CD4-positive, alpha-beta T cell treated with Interleukin-6 at 100 ng/mL for 8 hours (primary cell): ENCODE measurements at places on chromosomes 6 and 20.

DNA sequence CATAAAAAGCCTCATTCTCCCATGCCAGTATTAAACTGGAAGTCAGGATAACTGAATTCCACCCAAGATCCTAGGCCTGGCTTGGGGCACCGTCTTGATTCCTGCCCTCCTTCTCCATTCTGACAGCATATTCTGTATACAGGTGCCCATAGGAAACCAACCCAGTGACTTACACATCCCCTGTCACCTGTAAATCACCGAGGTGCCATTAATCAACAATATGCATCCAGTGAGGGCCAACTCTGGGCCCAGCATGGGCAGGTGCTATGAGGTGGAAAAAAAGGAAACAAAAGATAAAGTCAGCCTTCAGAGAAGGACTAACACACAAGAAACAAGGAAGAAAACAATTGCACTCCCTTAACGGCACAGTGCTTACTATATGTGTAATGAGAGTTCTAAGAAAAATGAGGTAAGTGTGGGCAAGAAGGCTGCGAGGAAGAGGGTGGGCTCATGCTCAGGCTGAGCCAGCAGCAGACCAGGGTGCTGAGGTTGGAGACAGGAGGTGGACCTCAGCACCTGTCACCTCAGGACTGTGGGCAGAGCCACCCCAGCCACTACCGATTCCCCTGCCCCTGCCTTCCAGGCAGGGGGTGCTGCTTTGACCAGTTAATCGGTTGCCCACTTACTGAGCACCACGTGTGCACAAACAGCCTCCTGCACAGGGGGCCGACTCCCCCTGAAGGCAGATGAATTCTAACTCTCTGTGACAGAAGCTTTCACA lies 105.9 kb downstream of the TRERF1 start:
- no peak for DNase-seq

GRCh38 chr6:43455531-43456428 lies at the start of gene DLK2:
Gene DLK2, minus strand, starts transcription at chr6:43455548. Its CDS starts 723 bp downstream, at chr6:43454825.
- peak; percentile 46 for DNase-seq

DNA sequence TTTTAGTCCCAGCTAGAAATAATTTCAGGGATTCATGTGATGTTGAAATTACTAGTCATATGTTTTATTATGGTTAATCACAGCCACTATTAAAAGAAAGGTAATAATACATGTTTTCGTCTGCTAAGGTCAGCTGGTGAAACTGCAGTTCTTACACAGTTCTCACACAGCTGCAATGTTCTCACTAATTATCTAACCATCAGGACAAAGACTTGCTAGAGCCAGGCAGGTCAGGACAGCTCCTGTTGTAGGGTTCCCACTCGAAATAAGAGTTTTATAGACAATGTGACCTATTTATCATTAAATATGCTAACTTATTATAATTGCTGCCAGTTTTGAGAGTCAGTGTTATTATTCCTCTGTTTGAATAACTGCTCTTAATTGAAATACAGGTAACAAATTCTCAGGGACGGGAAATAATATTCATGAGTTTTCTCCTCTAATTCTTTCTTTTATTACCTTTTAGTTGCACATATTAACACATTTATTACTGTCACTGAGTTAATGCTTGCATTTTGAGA lies 97.9 kb downstream of the GJA1 start:
- no peak for DNase-seq

DNA sequence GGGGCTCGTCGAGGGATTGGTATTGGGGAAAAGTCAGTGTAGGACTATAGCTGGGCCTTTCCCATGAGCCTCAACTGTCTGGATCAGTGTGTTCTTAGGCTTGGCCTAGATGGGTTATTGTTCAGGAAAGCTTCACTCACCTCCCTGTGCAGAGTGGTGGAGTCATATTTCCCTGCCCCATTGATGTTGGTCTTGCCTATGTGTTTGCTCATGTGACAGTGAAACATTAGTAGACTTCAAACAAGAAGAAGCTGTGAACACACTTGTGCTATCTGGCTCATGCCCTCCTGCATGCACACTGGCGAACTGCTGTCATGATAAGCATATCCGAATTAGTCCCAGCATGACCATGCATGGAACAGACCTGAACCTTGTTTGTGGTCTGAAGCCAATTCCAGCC lies 171.1 kb downstream of the DHX35 start:
- no peak for DNase-seq

DNA sequence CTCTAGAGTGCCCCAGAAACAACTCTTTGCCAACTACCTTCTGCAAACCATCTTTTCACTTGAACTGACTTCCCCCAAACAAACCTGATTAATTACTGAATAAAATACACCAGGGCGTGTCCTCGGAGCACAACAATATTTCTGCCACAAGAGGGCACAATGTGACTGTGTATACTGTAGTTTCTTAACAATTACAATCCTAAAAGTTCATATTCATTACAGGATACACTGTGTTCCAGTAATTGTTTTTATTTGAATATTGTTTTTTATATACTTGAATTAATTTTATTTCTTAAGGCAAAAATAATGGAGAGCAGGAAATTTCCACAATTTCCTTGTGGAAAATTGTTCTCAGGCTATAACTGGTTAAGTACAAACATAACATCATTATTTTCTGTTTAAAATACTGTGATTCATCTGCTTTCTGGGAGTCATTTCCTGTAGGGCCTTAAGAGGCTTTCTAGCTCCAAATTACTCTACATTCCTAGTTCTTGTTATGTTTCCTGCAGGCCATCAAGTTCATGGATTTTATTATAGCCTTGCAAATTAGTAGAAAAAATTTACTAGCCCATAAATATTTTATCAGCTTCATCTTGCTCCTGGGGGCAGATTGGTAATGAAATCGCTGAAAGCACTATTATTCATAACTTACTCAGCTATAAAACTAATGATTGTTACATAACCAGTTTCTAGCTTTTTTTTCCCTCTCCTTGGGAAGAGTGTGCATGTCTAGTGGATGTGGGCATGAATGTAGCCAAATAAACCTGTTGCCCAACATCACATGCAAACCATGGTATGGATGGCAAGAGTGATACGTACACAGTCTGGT lies 51.9 kb upstream of the SLC22A16 start:
- DNase-seq, result peak; percentile 48

DNA sequence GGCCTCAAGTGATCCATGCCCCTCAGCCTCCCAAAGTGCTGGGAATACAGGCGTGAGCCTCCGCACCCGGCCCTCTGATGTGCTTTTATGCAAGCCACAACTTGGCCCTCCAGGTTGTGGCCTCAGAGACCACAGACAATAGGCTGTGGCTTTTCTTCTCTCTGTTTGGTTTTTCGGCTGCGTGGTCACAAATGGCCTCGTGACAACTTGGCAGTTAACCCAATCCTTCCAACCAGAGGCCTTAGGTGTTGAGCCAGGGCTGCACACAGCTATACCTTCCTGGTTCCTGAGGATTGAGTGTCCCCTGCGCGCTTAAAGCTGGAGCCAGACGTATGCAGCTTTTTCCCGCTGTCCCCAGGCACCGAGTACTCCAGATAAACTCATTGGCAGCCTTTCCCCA lies 6.3 kb upstream of the TGM3 start:
- DNase-seq, result no peak

DNA sequence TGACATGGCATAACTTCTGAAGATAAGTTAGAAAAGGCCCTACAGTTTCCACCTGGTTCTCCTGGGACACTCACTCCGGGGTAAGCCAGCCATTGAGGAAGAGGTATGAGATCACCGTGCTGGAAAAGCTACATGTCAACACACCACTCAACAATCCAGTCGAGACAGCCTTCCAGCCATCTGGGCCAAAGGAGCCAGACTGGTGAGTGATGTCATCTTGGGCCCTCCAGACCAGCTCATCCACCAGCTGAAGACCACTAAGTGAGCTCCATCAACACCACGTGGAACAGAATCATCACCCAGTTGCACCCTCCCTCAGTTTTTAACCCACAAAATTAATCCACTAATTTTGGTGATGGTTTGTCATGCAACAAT lies 32.3 kb upstream of the RSPO4 start:
- no peak for DNase-seq

DNA sequence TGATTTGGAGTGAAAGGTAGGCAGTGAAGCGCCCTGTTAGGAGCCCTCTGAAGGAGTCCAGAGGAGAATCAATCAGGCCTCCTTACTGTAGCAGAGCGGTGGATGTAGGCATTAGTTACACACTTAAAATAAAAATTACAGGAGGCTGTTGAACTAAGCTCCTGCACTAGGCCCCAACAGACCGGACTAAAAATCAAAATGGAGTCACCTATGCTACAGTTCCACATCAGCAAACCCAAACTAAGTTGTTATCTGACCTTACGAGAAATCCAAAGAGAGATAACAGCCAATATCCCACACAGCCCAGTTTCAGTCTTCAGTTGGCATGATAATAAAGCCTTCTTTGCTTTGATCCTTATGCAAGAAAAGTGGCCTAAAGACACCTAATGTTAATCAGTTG lies 26.8 kb downstream of the SGK1 start:
- no peak for DNase-seq

DNA sequence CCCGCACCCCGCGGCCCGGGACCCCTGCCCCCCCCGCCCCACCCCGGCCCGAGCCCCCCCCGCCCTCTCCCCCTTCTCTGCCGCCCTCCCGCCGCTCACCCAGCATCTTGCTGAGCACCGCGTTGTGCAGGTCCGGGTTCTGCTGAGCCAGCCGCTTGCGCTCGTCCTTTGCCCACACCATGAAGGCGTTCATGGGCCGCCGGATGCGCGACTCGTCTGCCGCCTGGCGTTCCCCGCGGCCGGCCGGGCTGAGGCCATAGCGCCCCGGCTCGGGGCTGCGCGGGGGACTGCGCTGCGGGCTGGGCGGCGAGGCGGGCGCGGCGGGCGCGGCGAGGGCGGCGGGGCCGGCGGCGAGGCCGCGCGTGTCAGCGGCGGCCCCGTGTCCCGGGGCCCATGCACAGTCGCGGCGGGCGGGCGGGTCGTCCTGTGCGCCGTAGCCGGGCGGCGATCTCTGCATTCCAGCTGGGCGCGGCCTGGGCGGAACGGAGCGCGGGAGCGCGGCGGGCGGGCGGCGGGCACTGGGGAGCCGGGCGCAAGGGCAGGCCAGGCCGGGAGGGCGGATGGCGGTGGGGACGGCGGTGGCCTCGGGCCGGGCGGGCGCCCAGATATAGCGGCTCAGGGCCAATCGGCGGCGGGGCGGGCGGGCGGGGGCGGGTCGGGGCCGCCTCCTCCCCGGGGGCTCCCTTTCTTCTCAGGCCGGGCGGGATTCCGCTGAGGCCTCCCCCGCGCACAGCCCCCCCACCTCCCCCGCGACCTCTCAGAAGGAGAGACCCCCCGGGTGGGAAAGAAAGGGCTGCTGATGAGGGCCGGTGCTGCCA lies at the start of gene SOX18:
Gene SOX18 (minus strand): TSS at position 580 of the 818 bp plus-strand sequence. CDS start 123 bp downstream, at position 457.
- DNase-seq, result no peak

DNA sequence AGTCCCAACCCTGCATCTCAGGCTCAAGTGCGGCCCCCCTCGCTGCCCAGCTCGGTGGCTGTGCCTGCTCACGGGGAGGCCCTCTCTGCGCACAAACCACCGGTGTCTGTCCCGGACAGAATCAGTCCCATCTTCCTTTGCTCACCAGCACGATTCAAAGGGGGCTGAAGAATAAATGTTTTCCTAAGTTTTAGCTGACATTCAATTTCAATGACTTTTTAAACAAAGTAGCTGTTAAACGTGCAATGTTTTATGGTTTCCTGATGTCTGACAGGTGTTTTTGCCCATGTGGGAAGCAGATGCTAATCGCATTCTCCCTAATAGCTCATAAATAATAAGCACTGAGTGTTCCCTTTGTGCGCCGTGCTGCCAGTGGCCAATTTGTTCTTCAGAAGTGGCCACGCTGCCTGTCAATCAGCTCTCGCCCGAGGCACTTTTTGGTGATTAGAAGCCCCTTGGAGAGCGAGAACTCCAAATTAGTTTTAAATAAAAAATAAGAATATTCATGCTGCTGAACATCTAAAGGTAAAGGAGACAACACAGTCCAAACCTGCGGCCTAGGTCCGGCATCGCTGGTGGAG lies 26.3 kb downstream of the BHLHE23 start:
- no peak for DNase-seq

DNA sequence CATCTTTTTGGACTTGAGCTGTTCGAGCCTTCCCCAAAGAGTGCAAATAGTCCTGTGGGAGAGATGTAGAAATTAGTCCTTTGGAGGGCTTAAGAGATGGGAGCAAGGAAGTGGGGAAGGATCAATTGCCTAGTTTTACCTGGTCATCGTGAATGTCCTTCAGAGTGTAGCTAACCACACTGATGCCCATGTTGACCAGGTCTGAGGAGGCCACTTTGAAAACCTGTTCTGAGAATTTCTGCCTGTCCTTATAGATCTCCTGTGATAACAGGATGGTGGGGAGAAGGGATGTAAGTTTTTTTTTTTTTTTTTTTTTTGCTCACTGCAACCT lies 2.0 kb downstream of the FLOT1 start:
- DNase-seq, result no peak

DNA sequence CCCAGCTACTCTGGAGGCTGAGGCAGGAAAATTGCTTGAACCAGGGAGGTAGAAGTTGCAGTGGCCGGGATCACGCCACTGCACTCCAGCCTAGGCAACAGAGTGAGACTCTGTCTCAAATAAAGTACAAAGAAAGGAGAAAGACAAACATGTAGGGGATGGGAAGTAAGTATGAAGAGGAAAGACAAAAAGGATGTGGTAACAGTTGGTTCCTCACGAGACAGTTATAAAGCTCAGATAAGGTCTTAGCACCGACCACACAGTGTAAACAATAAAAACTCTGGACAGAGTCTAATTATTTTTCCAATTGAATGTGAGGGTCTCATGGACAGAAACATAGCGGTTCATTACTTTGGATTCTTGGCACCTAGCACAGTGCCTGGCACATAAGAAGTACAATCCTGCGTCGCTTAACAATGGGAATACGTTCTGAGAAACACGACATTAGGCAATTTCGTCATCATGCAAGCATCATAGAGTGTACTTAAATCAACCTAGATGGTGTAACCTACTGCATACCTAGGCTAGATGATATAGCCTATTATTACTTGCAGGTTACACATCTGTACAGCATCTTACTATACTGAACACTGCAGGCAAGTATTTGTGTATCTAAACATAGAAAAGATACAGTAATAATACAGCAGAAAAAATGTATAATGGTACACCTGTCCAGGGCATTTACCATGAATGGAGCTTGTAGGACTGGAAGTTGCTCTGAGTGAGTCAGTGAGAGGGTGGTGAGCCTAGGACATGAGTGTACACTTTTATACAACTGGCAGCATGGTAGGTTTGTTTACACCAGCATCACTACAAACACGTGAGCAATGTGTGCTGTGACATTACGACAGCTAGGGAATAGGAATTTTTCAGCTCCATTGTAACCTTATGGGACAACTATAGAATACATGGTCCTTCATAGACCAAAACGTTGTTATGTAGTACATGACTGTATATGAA lies 38.2 kb downstream of the MBOAT1 start:
- no peak for DNase-seq

- no peak for DNase-seq
Observed at GRCh38 chr6:100553243-100553642, 88.5 kb upstream of the SIM1 start.

DNA sequence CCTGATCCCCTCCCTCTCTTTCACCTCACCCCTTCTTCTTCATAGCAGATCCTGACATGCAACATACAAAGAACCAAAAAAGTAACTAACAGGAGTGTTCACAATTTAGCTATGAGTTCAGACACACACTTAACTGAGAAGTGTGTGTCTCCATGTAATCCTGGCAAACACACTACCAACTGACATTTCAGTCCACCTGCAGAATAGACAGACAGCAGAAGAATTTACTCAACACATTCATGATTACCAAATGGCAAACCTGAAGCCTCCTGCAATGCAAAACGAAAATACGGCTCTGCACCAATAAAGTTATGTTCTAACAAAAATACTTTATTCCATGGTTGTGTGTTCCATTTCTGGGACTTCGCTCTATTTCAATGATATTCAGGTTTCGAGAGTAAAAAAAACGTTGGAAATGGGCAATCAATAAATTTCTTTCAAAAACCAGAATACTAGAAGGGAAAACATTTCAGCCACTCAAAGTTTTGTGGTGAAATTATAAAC lies 2.6 kb downstream of the BACH2 start:
- DNase-seq, result no peak
